ENCODE measurements at places on chromosomes 2 and 18. TPM values are rescaled to one million over a fixed set of nuclear protein-coding genes. Genes with fewer than 3 reads are reported as not detected.

RBKS gene
- polyA plus RNA-seq: 0.56 TPM

- DNase-seq: no peak
These were observed 317.4 kb downstream of the EN1 start for GRCh38 chr2:118529908-118530599.

GRCh38 chr2:143264851-143265250, 135.6 kb downstream of the ARHGAP15 start:
- DNase-seq: peak; percentile 79

CNDP1 gene
- 0.23 TPM for polyA plus RNA-seq

GRCh38 chr18:40108596-40108995, 1846.4 kb upstream of the PIK3C3 start:
- DNase-seq: no peak

GRCh38 chr2:30273574-30273929, 42.2 kb downstream of the LBH start:
- no peak for DNase-seq
